ENCODE measurements at places on chromosomes 13 and 19.

GRCh38 chr13:43990829-43991228 is 111.1 kb downstream of the LACC1 start:
- DNase-seq, result no peak

DNA sequence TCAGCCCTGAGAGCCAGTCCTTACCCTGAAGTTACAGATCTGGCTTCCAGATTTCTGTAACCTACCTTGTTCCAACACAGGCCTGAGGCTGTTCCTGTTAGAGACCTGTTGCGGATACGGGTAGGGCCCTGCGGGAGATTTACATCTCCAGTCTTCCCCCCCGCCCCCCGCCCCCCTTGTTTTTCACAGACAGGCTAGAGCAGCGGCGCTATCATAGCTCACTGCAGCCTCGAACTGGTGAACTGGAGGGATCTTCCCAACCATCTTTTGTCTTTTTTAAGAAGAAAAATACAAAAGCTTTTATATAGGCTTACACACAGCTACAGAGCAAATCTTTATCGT is 10.6 kb upstream of the CEACAM21 start:
- DNase-seq, result no peak

GRCh38 chr19:34226036-34226435 is 28.3 kb upstream of the GARRE1 start:
- DNase-seq, result no peak

DNA sequence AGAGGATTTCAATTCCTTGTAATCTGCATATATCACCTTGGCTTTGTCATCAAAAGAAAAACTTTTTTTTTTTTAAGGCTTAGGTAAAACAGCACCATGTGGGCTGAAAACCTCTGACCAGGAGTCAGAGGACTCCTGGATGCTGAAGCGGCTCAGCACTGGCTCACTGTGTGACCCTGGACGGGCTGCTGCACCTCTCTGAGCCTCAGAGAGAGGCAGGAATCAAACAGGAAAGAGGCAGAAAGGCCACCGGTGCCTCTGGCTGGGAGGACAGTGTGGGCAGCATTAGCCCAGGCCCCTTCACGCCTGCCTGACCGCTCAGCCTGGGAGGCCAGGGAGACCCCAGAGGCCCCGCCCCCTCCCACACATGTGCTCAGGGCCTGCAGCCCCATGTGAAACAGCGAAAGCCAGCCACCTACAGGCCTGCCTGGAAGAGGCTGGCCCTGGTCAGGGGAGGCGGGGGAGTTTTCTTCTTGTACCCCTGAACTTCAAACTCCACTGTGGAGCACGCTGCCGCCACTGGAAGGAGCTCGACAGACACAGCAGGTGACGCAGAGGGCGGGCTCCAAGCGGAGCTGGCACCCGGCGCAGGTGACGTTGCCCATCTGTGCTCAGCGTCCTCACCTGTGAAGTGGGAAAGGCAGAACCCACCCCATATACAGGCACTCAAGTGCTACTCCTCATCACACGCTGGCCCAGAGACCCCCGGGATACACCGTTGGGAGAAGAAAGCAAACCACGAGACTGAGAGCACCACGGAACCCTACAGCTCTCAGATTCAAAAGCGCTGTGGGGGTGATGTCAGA is 39.7 kb downstream of the MLLT1 start:
- no peak for DNase-seq

DNA sequence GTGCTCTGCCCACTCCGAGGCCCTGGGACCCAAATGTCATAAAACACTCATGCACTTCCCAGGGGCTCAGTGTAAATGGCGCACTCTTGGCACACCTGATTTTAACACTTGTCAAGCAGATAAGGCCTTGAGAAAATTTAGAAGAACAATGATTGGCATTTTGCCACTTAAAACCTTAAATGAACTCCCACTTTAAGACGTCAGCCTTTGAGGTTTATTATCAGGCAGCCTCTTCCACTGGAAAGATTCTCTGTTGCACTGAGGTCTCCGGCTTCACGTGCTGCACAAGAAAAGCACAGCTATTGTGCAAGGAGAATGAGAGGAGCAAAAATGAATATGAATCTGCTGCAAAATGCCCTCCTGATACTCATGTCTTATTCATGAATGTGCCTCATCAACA is 38.5 kb upstream of the ATP11A start:
- DNase-seq, result no peak

- DNase-seq, result no peak
Observed at GRCh38 chr13:77448689-77449088, 86.8 kb upstream of the SCEL start.

DNA sequence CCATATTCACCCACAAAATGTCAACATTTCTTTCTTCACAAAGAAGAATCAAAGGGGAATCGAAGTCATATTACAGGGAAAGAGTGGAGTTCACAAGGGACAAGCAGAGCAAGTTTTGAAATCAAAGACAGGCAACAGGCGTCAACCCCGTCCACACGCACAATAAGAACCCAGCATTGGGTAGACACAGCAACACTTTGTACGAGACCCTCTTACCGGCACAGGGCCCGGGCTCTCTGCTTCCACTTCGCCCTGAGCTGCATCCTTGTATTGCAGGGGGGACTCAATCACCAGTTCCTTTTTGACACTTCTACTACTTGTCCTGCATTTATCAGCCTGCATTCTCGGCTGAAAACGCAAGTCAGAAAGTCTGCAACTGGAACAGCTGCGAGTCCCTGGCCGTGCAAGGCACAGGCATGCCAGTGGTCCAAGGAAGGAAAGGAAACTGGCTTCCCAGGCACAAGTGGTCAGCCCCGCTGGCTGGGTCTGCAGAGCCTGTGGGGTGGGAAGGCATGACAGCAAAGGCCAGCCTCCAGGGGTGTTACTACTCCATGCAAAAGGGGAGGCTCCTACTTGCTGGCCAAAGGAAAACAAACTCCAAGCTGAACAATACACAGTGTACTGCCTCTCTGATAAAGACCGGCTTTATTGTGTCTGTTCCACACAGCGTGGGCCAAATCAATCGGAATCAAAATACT is at the start of gene DOCK9:
TSS of gene DOCK9 (minus strand) at position 497 of the 698 bp plus-strand sequence. CDS start at position 342, 155 bp downstream.
- no peak for DNase-seq

- DNase-seq, result no peak
Observed at GRCh38 chr13:93867481-93867880, 612.0 kb downstream of the DCT start.

DNA sequence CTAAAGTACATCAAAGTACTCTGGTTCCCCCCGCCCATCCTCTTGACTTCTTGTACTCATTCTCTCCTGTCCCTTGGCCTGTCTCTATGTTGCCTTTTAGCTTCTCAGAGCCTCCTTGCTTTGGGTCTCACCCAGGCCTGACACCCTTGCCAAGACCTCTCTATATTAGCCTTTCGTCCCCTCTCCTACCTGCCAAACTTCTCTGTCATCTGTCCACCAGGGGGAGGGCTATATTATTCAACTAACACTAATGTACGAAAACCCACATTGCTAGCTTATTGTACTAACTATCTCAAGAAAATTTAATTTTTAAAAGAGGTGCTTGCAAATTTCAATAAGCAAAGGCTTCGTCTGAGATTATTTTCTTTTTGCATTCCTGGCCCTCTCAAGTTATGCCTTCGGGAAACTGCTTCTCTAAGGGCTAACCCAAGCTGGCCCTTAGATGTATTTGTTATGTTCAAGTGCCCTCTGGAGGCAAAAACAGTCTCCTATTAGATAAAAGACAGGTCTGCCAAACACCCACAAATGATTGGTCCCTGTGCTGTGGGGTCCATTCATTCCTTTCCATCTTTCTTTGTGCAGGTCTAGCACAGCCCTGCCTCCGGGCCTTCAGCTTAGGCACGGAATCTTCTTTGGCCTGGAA is 6.3 kb upstream of the MRPS31 start:
- DNase-seq, result no peak

- DNase-seq, result no peak
Observed at GRCh38 chr19:2477141-2477710, 1.3 kb downstream of the GADD45B start.

GRCh38 chr13:50670847-50671496 is 172.5 kb downstream of the DLEU7 start:
- no peak for DNase-seq

DNA sequence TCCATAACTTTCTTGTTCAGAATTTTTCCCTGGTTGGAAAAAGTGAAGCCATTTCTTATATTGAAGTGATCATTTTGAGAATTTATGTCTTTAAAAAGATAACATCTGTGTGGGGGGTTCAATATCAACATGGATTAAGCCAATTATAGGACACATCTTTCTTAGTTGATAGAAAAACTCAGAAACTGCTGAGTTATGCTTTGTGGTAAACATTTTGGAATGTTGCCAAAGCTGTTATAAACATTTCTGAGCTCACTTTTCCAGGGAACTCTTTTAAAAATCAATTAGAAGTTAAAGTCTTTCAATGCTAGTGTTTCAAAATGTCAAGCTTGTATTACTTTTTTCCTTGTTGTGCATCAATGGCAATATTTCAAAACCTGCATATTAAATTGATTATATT is 248.8 kb downstream of the DACH1 start:
- no peak for DNase-seq

- DNase-seq, result no peak
Observed at GRCh38 chr13:73952648-73953047, 181.6 kb downstream of the KLF12 start.

DNA sequence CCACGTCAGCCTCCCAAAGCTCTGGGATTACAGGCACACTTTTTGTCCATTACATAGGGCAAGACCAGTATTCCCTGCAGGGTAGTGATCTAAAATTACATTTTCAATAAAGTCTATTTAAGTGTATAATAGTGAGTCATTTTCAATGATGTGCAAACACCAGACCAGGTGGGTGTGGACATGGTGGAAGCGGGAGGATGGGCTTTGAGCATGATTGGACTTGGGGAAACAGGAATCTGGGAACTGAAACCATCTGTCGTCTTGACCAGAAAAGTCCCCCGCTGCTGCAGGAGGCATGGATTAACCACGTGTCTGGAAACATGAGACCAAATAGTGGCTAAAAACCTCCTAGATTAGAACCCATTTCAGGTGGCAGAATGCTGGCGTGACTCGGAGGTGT is 4.9 kb downstream of the FXYD3 start:
- no peak for DNase-seq

DNA sequence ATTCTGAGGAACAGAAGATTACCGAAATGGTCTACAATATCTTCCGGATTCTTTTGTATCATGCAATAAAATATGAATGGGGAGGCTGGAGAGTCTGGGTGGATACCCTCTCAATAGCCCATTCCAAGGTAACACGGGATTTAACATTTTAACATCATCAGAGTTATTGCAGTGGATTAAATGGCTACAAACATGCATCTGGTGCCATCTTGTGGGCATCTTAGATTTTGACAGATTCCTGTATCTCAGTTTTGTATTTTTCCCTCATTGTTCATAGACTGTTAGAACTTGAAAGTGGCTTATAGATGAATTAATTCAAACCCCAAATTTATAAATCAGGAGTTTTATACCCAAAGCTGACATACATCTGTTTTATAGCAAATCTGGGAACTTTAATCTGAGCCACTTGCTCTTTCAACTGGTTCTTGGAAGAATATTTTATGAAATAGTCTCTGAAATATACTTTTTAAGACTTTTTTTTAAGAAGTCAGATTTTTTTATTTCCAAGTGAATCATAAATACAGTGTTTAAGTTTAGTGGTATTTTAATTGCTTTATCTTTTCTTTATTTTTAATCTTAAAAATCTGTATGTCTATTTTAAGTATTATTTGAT is 215.2 kb downstream of the NBEA start:
- DNase-seq, result no peak

- no peak for DNase-seq
Observed at GRCh38 chr19:17332677-17333581, 1.7 kb downstream of the ANO8 start.

- DNase-seq, result no peak
Observed at GRCh38 chr19:6271721-6272410, 7.9 kb downstream of the MLLT1 start.

GRCh38 chr19:46537136-46538097 is 41.8 kb upstream of the PNMA8B start:
- DNase-seq, result no peak

DNA sequence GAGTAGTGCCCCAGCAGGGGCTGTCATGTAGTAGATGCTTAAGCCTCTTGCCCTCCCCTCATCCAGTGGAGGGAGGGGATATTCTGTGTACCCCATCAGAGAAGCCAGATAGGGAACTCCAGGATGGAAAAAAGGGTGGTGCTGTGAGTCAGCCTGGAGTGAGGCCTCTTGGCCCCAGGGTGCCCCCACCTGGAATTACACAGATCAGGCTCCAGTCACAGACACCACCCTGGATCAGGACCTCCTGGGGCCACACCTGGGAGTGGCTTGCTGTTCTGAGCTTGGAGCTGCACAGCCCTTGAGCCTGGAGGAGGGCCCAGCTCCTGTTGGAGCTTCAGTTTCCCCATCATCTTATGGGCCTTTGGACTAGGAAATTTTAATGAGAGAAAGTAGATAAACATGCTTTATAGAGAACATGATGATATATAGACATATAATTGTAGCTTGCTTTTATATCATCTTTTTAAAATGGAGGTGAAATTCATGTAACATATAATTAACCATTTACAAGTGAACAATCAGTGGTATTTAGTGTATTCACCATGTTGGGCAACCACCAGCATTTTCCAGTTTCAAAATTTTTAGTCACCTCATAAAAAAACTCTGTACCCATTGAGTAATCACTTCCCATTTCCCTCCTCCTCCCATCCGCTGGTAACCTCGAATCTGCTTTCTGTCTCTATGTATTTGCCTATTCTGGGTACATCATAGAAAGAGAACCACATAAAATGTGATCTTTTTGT is 24.6 kb downstream of the CYP4F22 start:
- DNase-seq, result no peak

DNA sequence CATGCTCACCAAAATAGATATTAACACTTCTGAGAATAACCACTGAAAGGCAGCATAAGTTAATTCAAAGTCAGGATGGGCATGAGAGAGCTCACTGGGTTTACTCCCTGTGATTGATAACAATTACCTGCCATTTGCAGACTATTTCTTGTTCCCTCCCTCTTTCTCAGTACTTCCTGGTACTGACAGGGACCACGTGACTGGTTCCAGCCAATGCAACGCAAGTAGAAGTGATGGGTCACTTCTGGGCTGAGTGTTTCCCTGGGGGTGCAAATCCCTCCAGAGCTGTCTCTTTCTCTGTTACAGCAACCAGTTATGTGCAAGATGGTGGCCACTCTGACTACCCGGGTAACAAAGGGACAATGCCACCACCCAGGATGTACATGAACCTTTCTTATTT is 118.8 kb downstream of the EFNB2 start:
- DNase-seq, result no peak

Data from GM18507 (cell line).